ENCODE measurements at places on chromosomes 6 and 20. TPM values are rescaled to one million over a fixed set of nuclear protein-coding genes. Genes with fewer than 3 reads are reported as not detected.

DNA sequence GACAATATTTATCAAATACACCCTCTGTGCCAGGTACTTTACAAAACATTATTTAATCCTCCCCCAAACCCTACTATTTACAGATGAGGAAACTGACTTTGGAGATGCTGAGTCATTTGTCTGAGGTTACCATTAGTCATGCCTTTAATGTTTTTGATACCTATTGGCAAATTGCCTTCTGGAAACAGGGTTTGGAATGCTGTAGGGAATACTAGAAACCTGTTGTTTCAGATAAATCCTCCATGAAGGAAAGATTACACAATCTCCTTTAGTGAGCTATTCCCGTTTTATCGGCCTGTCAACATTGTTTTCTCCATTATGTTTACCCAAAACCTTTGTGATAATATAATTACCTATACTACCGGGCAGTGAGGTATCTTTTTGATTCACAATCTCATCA is 93.6 kb upstream of the ADGRF1 start:
- no peak for DNase-seq

GRCh38 chr6:4936681-4937041 is 67.2 kb downstream of the RPP40 start:
- DNase-seq: no peak

DNA sequence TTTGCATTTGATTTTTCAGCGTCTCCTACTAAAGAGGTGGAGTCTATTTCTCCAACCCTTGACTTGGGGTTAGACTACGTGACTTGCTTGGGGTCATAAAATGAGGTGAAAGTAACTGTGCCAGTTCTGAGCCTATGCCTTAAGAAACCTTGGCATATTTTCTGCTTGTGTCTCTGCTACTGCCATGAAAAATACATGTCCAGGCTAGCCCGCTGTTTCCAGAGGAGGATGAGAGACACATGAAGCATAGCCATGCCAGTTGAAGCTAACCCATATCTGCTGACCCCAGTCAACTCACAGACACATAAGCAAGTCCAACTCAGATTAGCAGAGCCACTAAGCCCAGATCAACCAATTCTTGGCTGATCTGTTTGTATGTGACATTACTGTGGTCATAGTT is 38.7 kb downstream of the SCP2D1 start:
- DNase-seq: no peak

DNA sequence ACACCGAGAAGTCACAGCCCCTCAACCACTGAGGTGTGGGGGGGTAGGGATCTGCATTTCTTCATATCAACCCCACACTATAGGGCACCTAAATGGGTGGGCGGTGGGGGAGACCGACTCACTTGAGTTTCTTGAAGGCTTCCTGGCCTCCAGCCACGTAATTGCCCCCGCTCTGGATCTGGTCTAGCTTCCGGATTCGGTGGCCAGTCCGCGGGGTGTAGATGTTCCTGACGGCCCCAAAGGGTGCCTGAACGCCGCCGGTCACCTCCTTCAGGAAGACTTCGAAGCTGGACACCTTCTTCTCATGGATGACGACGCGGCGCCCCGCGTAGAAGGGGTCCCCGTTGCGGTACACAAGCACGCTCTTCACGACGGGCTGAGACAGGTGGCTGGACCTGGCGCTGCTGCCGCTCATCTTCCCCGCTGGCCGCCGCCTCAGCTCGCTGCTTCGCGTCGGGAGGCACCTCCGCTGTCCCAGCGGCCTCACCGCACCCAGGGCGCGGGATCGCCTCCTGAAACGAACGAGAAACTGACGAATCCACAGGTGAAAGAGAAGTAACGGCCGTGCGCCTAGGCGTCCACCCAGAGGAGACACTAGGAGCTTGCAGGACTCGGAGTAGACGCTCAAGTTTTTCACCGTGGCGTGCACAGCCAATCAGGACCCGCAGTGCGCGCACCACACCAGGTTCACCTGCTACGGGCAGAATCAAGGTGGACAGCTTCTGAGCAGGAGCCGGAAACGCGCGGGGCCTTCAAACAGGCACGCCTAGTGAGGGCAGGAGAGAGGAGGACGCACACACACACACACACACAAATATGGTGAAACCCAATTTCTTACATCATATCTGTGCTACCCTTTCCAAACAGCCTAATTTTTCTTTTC is at the start of gene DCDC2:
TSS of gene DCDC2 (minus strand) at position 724 of the 883 bp plus-strand sequence. CDS start at position 415, 309 bp downstream.
- DNase-seq: no peak

DNA sequence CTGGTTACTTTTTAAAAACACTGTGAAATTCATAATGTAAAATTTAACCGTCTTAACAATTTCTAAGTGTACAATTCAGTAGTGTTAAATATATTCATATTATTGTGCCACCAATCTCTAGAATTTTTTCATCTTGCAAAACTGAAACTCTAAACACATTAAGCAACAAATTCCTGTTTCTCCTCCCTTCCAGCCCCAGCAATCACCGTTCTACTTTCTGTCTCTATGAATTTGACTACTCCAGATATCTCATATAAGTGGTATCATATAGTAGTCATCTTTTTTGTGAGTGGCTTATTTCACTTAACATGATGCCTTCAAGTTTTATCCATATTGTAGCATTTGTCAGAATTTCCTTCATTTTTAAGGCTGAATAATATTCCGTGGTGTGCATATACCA is 44.7 kb downstream of the RSPH3 start:
- no peak for DNase-seq

Gene LHFPL5
- total RNA-seq: not detected

Data from mesenteric fat pad (tissue), 1 donor.